ENCODE measurements at places on chromosomes 2 and 18.

DNA sequence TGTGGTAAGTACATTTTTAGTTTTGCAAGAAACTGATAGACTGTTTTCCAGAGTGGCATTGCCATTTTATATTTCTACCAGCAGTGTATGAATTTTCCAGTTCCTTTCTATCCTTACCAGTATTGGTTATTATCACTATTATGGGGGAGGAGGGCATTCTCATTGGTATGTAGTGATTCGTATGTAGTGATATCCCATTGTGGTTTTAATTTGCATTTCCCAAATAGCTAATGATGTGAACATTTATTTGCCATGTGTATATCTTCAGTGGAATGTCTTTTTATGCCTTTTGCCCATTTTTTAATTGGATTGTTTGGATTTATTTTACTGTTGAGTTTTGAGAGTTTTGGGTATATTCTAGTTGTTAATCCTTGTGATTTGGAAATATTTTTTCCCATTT, 16.9 kb downstream of the EIF5B start:
- no peak for DNase-seq

- DNase-seq, result no peak
Measured at GRCh38 chr18:78770139-78770822, 209.3 kb upstream of the SALL3 start.

DNA sequence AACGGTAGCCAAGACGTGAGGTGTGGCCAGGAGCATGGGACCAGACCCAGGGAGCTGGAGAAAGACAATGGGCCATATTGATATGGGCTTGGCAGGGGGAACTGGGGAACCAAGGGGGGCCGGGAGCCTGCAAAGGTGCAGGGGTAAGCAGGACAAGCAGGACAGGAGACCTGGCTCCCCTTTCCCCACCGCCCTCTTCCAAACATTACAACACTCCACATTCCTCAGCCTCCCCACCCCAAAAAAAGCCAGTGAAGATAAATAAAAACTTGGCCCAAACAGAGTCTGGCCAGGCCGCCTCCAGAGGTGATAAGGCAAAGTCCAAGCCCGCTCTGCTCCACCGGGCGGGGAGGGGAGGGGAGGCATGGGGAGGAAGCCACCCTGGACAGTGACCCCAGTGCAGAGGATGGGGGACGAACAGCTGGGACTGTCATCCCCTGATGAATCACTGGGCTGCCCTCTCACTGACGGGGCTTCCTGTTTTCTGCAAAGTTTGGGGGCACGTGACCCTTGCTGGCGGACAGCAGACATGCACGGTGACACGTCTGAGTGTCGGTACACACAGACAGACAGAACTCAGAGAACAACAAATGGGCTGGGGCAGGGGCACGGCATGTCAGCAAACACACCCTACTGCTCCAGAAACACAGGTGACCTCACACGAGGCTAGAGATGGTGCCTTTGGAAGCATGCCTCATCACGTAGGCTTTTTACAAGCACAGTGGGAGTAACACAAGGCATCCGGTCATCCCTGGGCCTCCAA, 100.2 kb downstream of the TNS1 start:
- no peak for DNase-seq

- DNase-seq, result no peak
Measured at GRCh38 chr2:156704617-156705016, 268.4 kb downstream of the GPD2 start.

DNA sequence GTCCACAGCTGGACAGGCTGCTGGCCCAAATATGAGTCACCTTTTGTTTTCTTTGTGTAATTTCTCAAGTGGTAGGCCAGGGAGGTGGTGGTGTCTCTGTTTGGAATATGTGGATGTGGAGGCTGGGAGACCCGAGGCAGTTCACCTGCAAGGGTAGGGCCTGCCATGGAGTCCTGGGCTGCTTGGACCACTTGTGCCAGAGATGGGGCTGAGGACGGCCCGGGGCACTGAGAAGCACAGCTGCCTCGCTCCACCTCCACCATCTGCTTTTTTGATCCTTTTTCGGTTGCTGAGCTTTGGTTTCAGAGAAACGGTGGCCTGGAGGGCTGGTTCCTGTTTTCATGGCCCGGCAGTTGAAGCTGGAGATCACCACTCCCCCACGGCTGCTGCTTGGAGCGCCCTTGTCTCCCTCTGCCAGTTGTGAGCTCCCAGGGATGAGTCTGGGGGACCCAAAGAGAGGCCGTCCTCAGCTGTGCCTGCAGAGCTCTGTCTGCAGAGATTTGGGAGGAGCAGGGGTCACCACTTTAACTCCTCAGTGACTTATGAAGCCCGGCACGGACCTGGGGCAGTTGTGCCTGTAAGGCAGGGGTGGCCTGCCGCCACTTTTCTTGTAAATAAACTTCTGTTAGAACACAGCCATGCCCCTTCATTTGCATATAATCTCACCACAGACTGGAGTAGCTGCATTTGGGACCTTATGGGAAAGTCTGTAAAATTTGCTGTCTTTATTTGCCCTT, 67.6 kb upstream of the MCFD2 start:
- DNase-seq, result no peak

- DNase-seq, result no peak
Measured at GRCh38 chr2:48651158-48651790, 33.6 kb downstream of the GTF2A1L start.

- DNase-seq, result no peak
Measured at GRCh38 chr2:240765007-240765406, 55.0 kb downstream of the KIF1A start.

DNA sequence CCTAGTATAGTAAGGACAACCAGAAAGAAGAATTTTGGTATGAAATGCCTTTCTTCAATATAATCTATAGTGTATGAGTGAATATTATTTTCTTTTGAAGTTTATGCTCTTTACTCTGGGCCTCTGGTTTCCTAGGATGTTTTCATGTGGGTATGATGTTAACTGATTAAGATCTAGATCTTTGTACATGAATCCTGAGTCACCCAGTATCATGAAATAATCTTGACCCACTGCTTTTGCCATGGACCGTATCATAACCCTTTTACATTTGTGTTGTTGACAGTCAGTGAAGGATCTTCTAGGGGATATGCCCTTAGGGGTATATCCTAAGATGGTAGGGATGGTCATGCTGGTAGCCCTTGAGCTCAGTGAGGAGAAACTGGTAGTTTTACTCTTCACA, 100.3 kb downstream of the RAB3GAP1 start:
- no peak for DNase-seq

GRCh38 chr2:226122041-226122440, 677.6 kb downstream of the IRS1 start:
- no peak for DNase-seq

DNA sequence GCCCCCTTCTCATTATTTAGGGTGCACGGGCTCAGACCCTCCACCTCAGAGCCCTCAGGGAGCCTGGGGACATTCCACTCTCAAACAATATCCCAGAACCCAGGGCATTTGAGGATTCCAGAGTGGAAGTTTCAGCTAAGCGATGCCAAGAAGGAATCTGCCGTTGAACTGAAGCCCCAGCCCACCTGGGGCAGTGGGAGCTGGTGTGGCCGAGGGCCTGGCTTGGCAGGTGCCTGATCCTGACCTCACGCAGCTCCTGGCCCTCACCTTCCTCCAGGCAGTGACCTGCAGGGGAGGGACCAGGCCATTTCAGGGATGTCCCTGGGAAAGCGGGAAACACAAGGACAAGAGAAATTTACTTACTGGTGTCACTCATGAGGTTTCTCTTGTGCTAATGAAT, 58.2 kb downstream of the ACKR3 start:
- DNase-seq, result no peak

GRCh38 chr2:20213651-20214565, 11.0 kb downstream of the SDC1 start:
- DNase-seq, result no peak

DNA sequence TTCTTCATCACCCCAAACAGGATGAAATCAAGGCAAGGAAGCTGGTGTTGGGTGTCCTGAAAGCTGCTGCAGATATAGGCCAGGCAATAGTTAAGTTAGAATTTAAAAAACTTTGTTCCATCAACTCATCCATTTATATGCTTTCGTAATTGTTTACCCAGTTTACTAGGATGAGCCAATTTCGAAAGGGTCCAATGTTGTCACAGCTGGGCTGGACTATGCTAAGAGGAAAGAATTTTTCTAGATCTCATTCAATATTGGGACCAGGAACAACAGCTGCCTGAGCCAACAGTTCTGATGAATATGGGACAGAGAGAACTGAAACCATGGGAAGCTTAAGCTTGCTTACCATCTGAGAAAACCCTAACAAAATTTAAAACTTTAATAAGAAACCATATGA, 21.6 kb upstream of the SP3 start:
- no peak for DNase-seq

DNA sequence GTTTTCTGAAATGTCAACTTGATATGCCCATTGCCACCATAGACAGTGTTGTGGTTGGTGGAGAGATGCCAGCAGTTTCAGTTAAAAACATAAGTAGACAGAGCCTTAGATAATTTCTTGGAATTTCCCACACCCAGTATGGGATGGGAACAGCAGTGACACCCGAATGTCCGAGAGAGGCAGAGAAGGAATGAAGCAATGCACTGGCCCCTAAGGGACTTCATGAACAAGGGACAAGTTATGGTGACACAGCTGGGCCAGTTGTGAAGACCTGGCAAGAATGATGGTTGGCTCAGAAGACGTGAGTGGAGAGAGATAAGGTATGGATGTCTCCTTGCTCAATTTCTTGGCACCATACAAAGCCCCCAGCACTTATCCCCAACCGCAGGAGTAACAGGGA, 165.2 kb upstream of the APCDD1 start:
- DNase-seq, result no peak
